Right atrium auricular region (tissue), 2 donors: ENCODE measurements at places on chromosomes 12 and 14. TPM values are rescaled to one million over a fixed set of nuclear protein-coding genes. Genes with fewer than 3 reads are reported as not detected.

DNA sequence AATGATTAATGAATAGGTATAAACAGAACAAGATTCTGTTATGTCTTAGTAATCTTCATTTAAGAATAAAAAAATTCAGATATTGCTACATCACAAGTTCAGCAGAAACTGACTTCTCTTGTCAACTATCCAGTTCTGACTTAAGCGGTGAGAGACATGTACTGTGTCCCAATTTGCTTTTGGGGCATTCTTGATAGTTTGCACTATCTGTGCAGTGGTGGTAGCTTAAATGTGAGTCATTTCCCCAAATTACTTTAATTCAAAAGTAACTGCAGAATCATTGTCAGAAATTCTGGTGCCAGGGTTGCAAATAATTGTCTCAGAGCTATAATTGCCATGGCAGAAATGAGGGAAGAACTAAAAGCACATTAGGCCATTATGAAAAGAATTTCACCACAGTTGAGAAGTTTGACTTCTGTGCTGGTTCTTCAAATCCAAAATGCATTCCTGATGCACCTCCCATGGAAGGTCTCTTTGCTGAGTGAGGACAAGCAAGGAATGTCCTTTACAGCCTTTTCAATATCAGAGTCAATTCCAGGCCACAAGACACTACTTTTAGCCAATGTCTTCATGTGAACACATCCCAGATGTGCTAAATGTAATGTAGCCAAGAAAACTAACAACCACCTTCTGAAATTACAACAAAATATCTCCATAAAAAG is 304.7 kb downstream of the SSPN start:
- H3K4me1 ChIP-seq: no peaks in the 10 kb centered on the region
- H3K36me3 ChIP-seq: no peaks in the 10 kb centered on the region
- no peak overlapping the region for H3K4me3 ChIP-seq
- no peak for DNase-seq
- no peak overlapping the region for H3K27ac ChIP-seq
- H3K27me3 ChIP-seq: no peaks in the 10 kb centered on the region

Gene SLC6A15
- total RNA-seq: not detected

Gene MAP4K5
- 44.4 TPM for total RNA-seq

DNA sequence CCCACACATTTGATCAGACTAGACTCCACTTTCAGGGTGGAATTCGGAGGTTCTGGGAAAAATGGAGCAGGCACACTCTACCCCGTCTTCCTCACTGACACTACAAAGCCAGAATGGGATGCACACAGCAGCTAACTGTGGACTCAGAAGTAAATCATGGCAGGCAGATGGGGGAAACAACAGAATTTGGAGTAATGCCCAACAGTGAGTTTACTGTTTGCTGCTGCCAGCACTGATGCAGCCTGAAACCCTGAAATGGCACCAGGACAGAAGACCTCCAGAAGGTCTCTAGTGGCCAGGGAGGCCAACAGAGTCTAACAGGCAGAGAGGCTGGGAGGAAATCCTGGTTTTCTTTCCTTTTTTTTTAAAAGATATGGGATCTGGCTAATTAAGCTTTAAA is 24.6 kb downstream of the KCTD10 start:
- no peaks in the 10 kb centered on the region for H3K27me3 ChIP-seq
- no peak for DNase-seq
- no peak overlapping the region for H3K27ac ChIP-seq
- H3K4me3 ChIP-seq: no peak overlapping the region
- H3K4me1 ChIP-seq: peaks cover 6% of the 10 kb centered on the region

Gene TCL1B
- total RNA-seq: not detected

DNA sequence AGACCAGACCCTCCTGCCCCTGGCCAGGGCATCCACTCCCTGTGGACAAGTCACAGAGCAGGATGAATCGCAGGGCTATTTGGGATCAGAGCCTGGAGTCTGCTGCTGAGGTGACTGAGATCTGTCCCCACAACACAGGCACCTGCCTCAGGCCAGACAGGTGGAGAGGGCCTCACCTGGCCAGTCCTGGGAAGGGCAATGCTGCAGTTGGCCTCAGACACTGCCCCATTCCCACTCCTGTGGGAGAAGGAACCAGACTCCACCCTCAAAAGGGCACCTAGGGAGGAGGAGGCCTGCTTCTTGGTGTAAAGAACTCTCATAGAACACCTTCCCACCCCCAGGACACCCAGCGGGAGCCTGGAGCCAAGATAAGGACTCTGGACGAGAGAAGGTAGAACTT is 48.3 kb upstream of the PLEKHG6 start:
- no peaks in the 10 kb centered on the region for H3K27me3 ChIP-seq
- DNase-seq: no peak
- H3K36me3 ChIP-seq: no peaks in the 10 kb centered on the region
